ENCODE measurements at places on chromosomes 11 and 22.
A peak's percentile ranks its signal among the peaks of the same experiment; 100 is the strongest.

DNA sequence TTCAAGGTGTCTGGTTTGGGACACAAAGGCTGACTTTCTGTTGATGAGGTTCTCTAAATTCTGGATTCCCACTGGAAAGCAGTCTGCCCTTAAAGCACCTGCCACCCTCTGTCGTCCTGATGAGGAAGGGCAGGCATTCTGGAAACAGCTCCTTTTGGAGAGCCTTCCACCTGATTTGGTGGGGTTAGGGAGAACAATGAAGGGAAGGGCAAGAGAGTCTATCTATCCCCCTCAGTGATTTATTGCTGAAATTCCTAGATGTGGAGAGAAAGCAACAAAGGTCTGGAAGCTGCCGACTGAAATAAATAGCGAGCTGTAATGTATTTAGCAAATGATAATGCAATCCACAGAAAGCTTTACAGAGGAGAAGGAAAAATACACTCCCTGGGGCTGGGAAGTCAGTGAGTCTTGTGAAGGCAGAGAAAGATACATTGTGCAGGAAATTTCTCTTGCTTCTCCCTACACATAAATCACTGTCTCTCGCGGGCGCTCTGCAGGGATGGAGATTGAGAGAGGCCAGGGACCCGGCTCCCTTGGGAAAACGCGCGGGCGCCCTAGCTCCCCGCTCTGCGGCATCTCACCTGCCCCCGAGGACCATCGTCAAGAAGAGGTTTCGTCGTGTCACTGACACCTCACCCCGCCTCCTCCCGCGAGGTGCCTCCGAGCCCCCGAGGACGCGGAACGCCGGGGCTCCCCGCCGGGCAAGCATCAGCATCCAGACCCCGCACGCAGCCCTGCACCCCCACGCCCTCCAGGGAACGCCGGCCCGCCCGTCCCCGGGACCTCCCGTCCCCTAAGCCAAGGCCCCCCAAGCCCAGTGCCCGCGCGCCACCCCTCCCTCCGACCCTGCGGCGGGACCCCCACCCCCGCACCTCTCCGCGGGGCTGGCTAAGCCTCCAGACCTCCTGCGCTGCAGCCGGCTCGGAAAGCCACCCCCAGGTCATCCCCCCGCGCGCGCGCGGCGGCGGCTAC, 673 bp downstream of the CDON start:
- peak overlapping the region; percentile 25 for H3K4me3 ChIP-seq
- peaks cover 49% of the 10 kb centered on the region for H3K27me3 ChIP-seq
- H3K27ac ChIP-seq = no peak overlapping the region
- no peaks in the 10 kb centered on the region for H3K4me1 ChIP-seq

DNA sequence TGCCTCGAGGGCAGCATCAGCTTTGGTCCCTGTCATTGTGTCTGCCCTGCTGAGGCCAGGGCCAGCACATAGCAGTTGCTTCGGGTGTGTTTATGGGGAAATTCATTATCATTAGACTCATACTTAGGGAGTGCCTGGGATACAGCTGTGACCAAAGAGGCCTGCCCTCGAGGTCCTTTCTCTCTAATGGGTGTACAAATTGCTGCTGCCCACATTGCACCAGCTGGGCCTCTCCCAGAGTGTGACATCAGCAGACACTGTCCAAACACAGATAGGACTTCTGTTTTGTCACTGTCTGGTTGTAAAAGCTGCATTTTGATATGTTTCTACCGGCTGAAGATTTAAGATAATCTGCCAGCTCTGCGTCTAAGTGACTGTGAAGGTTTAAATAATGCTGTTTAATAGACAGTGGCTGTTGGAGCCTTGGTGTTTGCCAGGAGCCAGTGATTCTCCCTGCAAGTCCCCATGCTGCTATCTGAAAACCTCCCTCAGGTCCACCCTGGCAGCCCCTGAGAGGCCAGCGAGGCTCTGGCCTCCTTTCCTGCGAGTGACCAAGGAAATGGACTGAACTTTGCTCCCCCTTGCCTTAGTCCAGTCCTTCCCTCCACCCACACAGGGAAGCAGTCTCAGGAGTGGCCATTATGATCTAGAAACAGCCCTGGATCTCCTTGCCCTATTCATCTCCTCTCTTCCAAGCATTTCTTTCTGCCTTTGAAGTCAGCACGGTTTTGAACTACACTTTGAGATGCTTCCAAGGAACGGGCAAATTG, 505.2 kb downstream of the TBC1D22A start:
- no peaks in the 10 kb centered on the region for H3K36me3 ChIP-seq
- H3K27ac ChIP-seq = no peak overlapping the region
- no peaks in the 10 kb centered on the region for H3K4me1 ChIP-seq
- no peaks in the 10 kb centered on the region for H3K27me3 ChIP-seq
- H3K4me3 ChIP-seq = no peak overlapping the region

- H3K27ac ChIP-seq = no peak overlapping the region
- no peak overlapping the region for H3K4me3 ChIP-seq
- H3K27me3 ChIP-seq = no peaks in the 10 kb centered on the region
- H3K36me3 ChIP-seq = no peaks in the 10 kb centered on the region
Measured at GRCh38 chr11:75456596-75457183, 23.7 kb upstream of the KLHL35 start.

DNA sequence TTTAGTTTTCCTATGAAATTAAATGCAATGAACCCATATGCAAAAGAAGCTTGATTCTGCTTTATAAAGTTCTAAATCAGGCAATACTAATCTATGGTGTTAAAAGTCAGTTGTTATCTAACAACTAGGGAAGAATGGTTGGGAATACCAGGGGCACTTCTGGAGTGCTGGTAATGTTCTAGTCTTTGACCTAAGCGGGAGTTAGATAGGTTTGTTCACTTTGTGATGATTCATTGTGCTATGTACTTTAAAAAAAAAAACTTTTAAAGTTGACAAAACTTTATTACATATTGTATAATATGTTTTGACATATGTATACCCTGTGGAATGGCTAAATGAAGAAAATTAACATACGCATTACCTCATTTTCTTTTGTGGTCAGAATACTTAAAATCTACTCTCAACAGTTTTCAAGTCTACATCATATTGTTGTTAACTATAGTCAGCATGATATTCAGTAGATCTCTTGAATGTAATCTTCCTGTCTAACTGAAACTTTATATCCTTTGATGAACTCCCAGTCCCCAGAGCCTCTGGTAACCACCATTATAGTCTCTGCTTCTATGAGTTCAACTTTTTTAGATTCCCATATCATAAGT, 39.2 kb downstream of the BIRC2 start:
- no peak overlapping the region for H3K27ac ChIP-seq
- no peaks in the 10 kb centered on the region for H3K27me3 ChIP-seq
- H3K4me1 ChIP-seq = no peaks in the 10 kb centered on the region
- no peak overlapping the region for H3K4me3 ChIP-seq

DNA sequence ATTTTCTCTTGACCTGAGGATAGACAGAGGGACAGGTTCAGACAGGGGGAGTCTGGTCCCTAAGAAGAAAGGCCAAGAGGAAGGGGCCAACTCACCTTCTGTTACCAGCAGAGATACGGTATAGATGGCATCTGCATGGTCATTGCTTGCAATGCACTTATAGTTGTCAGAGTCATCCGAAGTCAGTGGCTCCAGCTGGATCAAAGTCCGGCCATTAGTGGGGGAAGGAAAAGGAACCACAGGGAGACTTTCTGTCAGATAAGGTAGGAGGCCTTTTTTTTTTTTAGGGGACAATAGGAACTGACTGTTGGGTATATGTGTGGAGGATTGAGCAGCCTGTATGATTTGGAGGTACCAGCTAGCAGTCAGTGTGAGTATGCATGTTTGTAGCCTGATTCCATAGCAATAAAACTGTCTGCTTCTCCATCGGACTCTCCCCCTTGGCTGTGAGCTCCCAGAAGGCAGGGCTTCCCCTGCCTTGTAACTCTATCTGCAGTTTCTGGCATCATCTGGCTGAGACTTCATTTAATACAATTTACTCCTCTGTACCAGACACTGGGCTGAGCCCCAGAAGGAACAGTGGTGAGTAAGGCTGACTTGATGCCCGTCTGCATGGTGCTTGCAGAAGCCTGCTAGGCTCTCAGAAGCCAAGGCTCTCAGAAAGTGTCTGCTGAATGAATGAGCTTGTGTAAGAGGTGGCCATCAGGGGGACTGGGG, 5.7 kb downstream of the IGSF22 start:
- peaks cover 3% of the 10 kb centered on the region for H3K27me3 ChIP-seq
- H3K27ac ChIP-seq = no peak overlapping the region
- no peaks in the 10 kb centered on the region for H3K36me3 ChIP-seq

DNA sequence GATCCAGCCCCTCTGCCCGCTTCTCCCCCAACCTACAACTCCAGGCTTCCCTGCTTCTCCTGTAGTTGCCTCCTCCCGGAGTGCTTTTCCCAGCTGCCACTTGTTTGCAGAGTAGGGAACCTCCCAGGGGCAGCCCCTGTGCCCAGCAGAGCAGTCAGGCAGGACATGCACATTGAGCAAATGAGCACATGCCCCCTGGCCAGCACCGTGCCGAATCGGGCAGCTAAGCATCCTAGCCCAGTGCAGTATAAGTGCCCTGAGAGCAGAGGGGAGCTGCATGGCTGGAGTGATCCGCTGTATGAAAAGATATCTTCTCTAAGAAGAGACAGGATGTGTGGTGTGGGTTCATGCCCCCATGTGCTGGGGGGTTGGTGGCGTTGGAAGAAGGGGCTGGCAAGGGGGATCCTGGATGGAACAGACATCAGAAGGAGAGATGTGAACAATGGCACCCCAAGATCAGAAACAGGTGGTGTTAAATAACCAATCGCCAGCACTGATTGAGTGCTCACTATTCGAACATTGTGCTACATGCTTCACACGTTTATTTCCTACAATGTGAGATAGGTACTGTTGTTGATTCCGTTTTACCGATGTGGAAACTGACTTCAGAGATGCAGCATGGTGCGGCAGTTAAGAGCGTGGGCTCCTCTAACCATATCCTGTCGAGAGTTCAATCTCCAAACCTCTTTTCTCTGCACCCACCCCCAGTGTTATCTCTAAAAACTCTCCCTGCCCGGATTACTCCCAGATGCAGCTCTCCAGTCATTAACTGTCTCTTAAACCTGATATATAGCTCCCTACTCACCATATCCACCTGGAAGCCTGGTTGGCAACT, 1.2 kb downstream of the AIP start:
- DNase-seq = no peak
- H3K27ac ChIP-seq = no peak overlapping the region
- H3K36me3 ChIP-seq = no peaks in the 10 kb centered on the region
- no peak overlapping the region for H3K4me3 ChIP-seq
- H3K4me1 ChIP-seq = peaks cover 11% of the 10 kb centered on the region

GRCh38 chr22:46591930-46592329, 28.3 kb upstream of the GRAMD4 start:
- peaks cover 2% of the 10 kb centered on the region for H3K27me3 ChIP-seq
- H3K4me3 ChIP-seq = peak overlapping the region; percentile 47
- peaks cover 25% of the 10 kb centered on the region for H3K4me1 ChIP-seq

GRCh38 chr11:69508974-69509373, 27.5 kb downstream of the LINC01488 start:
- DNase-seq = no peak
- H3K27ac ChIP-seq = no peak overlapping the region
- H3K4me1 ChIP-seq = peaks cover 21% of the 10 kb centered on the region
- H3K27me3 ChIP-seq = no peaks in the 10 kb centered on the region
- H3K36me3 ChIP-seq = no peaks in the 10 kb centered on the region

- no peak for DNase-seq
- H3K36me3 ChIP-seq = no peaks in the 10 kb centered on the region
- peaks cover 33% of the 10 kb centered on the region for H3K27me3 ChIP-seq
- H3K4me1 ChIP-seq = no peaks in the 10 kb centered on the region
- H3K4me3 ChIP-seq = no peak overlapping the region
- no peak overlapping the region for H3K27ac ChIP-seq
Measured at GRCh38 chr11:64523456-64524157, 67.4 kb upstream of the SLC22A12 start.

GRCh38 chr22:46791201-46791731, 28.8 kb downstream of the TBC1D22A start:
- peak; percentile 58 for DNase-seq
- no peaks in the 10 kb centered on the region for H3K27me3 ChIP-seq
- H3K27ac ChIP-seq = peak overlapping the region; percentile 72
- H3K4me3 ChIP-seq = peak overlapping the region; percentile 21

DNA sequence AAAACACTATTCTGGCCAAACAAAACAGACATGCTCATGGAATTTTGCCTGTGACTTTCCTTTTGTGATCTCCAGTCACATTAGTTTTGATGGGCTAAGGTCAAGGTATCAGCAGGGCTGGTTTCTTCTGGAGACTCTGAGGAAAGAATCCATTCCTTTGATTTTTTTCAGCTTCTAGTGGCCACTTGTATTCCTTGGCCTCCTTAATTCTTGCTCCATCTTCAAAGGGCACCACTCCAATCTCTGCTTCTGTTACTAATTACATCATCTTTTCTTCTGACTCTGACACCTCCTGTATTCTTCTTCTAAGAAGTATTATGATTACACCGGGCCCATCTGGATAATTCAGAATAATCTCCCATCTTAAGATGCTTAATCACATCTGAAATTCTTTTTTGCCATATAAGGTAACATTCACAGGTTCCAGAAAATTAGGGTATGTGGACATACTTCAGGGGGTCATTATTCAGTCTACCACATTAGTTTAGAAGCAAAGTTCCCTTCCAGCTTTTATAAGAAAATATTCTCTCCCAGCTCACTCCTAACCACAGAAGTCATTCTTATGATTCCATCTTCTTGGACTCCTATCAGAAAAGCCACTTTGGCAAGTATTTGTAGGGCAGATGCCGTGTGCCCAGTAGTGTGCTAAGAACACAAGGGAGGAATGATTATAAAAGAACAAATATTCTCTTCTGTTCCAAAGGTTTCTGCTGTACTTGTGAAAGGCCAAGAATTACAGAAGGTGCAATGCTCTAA, 56.4 kb upstream of the FSHB start:
- H3K27me3 ChIP-seq = no peaks in the 10 kb centered on the region
- no peak overlapping the region for H3K4me3 ChIP-seq
- no peaks in the 10 kb centered on the region for H3K36me3 ChIP-seq
- H3K4me1 ChIP-seq = no peaks in the 10 kb centered on the region

DNA sequence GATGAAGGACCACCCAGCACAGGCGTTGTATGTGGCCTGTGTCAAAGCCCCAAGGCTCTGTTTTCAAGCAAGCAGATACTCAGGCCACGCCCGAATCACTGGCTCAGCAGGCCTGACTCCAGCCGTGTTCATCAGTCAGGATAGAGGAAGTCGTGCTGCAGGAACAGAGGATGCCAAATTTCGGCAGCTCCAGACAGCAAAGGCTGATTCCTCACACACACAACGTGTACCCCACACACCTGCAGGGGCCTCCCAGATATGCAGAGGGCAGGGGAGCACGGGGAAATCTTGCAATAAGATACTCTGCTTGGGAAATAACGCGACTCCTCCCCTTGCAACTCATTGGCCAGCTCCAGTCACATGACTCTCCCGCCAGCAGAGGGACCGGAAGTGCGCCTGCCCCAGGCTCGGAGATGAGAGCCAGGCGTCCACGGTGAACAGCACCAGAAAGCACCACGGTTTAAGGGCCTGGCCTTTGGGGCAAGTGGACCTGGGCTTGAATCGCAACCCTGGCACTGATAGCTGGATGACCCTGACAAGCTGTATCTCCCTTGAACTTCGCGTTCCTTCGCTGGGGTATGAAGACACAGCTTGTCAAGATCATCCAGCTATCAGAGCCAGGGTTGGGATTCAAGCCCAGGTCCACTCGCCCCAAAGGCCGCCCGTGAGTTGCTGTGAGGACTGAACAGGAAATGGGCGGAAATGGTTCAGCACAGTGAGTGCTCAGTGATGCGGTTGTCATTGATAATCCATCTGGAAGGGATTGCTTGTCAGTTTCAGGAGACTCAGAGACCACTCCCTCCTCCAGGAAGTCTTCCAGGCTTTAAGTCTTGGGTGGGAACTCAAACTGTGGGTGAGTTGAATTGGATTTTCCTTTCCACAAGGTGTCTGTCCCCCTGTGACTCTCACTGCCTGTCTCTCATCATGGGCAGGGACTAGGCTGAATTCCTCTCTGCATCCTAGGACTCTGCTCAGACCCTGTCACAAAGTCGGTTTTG, 88.5 kb downstream of the MYEOV start:
- H3K27ac ChIP-seq = no peak overlapping the region
- no peak for DNase-seq
- no peak overlapping the region for H3K4me3 ChIP-seq
- no peaks in the 10 kb centered on the region for H3K36me3 ChIP-seq
- H3K27me3 ChIP-seq = no peaks in the 10 kb centered on the region
